ENCODE measurements at places on chromosomes 7 and 10.

- DNase-seq: no peak
These were observed at the start of gene CDK5 for GRCh38 chr7:151057506-151057988. TSS of gene CDK5 (minus strand) at chr7:151057897. CDS start at chr7:151057848, 49 bp downstream.

GRCh38 chr10:317271-317769, 182.1 kb downstream of the ZMYND11 start:
- DNase-seq: peak; percentile 13

GRCh38 chr10:50403074-50403473, 151.8 kb upstream of the ASAH2 start:
- DNase-seq: no peak

DNA sequence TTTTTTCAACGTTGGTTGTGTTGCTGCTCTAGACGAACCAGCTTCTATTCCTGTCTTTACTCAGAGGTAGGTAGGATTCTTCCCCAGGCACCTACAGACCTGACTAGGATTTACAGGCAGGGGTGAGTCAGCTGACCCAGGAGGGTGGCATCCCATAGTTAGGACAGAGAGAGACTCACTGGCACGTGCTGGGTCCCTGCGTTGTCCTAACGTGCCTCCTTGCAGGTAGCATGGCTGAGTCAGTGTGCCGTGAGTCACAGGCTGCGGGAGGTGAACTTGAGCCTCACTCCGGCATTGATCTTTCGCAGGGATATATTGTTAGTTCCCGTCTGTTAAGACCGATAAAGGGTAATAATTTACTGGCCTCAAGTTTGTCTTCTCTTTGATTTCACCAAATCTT, 96.5 kb downstream of the PFKFB3 start:
- peak; percentile 24 for DNase-seq

DNA sequence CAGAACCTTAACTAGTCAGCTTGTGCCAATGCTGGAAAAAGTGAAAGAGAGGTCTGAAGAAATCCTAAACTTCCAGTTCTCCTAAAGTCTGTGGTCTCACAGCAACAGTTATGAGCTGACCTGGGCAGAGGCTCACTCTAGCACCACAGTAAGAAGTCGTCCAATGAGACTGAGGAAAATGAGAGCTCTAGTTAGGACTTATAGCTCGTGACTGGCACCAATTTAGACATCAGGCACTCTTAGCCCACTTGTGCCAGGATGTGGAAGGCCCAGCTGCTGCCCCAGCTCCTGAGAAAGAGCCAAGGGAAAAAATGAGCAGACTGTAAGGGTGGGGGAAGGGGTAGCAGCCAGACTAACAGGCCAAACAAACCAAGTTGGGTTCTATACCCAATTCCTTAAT, 7.6 kb downstream of the MMS19 start:
- no peak for DNase-seq

- no peak for DNase-seq
These were observed 44.1 kb upstream of the PARD3 start for GRCh38 chr10:34859170-34859569.

DNA sequence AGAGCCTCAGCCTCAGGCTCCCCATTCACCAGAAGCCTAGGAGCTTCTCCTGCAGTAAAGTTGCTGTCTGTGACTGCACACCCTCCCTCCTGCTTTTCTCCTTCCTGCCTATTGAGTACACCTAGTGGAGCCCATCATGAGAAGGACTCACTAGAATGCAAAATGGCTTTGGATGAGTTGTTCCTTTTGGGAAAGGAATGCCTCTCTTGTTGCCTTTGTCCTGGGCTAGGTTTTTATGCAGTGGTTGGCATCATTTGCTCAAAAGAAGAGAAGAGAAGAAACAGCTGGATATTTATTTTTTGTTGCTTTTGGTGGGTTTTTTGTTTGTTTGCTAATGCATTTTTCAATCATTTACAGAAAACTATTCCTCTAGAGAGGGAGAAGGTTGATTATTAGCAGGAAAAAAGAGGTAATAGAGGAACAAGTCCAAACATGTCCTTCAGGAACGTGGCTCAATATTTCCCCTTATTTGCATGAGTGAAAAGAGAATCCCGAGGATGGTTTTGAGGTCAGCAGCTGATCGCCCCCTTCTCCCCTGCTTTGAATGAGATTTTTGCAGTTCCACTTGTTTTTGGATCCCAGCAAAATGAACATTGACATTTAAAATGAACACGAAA, 369.9 kb upstream of the NRP1 start:
- no peak for DNase-seq

- DNase-seq: no peak
These were observed 25.7 kb upstream of the FAM107B start for GRCh38 chr10:14800397-14800796.

- DNase-seq: no peak
These were observed 111.9 kb downstream of the RELN start for GRCh38 chr7:103877565-103877964.

DNA sequence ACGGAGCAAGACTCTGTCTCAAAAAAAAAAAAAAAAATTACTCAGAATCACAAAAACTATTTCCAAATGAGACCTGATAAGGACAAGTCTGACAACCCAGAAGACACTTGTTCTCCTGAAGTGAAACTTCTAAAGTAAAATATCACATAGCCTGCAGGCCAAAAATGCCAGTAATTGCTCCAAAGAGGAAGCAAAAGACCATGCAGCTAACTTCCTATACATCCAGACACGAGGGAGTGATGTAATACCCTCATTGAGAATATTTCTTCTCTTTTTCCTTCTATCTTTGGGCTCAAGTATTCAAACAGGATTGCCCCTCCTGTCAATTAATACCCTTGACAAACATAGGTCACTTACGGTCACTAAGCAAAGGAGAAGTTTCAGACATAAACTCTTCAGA, 31.2 kb downstream of the ARMH3 start:
- no peak for DNase-seq

- DNase-seq: no peak
These were observed 1.8 kb upstream of the ZNF503 start for GRCh38 chr10:75403144-75403938.

DNA sequence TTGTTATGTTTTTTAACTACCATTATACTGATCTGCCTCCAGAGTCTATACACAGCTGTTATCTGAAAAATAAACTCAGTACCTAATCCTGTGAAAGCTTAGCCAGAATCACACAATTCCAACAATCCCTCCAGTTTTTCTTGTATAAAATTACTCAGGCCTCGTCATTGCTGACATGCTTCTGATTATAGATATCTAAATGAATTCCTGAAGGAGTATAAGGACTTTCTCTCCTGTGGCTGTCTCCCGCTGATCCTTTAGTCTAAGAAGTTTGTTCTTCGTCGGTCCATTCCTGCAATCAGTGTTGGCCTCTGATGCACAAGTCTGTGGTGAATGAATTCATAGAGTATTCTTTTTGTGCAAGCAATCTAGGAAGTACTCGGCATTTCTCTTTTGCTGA, 288.9 kb upstream of the SEMA3C start:
- no peak for DNase-seq

DNA sequence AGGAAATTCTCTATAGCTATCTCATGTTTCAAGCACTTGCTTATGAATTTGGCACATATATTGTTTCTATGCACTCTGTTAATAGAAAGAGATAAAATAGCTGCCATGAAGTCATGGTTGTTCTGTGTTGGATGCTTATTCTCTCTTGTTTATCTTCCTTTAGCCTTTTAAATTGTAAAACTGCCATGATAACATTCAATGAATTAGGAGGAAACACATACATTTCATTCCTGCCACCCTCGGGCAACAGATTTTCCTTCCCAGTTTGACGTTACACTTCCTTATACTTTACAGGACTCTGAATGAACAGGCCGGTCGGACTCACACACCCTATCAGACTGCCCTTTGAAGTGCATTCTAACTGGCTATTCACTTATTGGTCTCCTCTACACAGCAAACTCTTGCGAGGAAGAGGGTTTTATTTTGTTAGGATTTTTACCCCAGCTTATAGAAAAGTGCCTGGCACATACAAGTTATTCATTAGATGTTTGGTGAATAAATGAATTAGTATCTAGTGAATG, 65.7 kb upstream of the FERD3L start:
- no peak for DNase-seq

- no peak for DNase-seq
These were observed 33.0 kb downstream of the TMEM106B start for GRCh38 chr7:12244129-12244528.

- DNase-seq: no peak
These were observed 406.5 kb upstream of the SEMA3D start for GRCh38 chr7:85593355-85593754.

DNA sequence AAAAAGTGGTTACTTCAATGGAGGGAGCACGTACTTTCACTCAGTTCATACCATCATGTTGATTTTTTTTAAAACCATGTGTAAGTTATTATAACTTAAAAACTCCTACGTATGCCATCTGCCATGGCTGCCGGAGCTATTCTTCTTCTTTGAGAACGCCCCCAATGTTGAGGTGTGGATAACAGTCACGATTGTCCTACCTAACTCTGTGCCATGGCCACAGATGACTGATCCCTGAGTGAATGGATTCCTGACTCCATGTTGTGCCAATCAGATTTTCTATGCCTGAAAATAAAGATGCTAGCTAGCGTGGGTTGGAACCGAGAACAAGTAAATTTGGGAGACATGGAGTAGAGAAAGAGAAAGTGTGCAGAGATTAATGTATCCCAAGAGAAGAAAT, 5.3 kb downstream of the MCMBP start:
- DNase-seq: no peak

GRCh38 chr10:3893901-3894563, 109.0 kb upstream of the KLF6 start:
- no peak for DNase-seq

- DNase-seq: no peak
These were observed 47.9 kb downstream of the WNT2 start for GRCh38 chr7:117274951-117275350.

DNA sequence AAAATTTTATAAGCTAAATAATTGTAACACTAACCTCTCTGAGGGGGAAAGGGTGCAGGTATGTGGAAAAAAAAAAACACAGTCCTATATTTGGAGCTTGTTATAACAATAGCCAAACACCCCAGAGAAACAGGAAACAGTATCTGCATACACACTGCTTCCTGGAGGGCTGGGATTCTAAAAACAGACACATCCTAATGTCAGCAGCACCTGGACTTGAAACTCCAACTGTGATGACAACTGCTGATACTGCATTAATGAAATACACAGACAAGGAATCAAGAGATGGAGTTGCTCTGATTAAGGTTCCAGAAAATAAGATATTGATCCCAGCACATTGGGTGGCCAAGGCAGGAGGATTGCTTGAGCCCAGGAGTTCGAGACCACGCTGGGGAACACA, 9.3 kb downstream of the DAGLB start:
- no peak for DNase-seq

DNA sequence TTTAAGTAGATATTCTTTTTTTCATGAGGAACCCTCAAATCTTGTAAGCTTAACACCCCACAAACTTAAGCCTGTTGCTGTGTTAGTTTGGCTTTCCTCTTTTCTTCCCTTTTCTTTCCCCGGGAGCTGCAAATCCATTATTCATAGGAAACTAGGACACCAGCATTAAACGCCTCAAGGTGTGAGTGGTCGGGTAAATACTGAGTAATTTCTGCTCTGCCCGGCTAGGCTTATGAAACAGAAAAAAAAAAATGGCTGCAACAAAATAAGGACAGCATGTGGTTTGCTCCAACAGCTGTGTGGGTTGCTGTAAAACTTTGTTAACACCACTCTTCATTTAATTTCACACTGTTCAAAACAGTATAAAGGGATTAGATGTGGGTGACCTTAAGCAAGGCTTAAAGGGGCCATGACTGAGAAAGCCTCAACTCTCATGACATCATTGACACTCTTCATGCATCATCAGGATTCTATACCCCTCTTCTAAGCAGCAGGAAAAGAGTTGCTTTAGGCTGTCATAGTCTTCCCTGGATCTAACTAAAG, 104.1 kb downstream of the AOAH start:
- no peak for DNase-seq

DNA sequence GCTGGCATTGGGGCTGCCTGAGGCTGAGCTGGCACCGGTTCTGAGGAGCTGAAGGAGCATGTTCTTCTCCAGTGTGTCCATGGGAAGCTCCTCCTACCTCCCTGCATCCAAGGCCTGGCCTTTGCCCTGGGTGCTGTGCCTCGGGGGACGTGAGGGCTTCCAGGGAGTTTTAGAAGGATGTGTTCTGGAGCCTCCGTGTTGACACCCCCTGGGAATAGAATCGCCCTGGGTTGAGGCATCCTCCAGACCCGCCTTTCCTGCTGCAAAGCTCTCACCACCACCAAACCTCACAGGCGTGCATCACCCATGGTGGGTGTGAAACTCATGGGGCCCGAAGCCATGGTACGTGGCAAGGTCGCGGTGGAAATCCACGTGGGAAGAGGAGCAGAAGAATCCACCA, 95.4 kb downstream of the DYNC2I1 start:
- no peak for DNase-seq

DNA sequence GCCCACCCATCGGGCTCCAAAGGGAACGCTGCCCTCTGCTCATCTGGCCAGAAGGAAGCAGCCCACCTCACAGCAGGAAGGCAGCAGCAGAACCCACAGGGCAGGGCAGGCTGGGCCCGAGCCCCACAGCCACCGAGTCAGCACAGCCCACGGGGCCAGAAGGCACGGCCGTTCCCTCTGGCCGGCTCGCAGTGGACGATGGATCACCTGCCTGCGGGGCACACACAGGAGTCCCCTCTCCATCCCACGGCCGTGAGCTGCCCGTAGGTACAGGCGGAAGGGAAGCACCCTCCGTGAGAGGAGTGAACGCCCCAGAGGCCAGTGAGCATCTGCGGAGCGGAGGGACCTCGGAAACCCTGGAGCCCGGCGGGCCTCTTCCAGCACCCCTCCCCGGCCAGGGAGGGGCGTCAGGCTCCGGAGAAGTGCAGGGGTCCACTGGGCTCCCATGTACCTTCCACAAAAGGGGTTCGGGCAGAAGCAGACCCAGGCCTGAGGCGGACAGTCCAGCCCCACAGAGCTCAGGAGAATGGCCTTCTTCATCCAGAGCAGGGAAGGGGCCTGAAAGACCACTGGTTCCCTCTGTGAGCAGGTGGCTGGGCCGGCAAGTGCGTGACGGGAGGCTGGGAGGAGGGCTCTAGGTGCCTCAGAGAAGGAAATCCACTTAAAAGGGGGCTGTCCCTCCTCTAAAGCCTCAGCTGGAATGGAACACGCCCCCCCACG, 11.7 kb downstream of the NUDT1 start:
- no peak for DNase-seq

DNA sequence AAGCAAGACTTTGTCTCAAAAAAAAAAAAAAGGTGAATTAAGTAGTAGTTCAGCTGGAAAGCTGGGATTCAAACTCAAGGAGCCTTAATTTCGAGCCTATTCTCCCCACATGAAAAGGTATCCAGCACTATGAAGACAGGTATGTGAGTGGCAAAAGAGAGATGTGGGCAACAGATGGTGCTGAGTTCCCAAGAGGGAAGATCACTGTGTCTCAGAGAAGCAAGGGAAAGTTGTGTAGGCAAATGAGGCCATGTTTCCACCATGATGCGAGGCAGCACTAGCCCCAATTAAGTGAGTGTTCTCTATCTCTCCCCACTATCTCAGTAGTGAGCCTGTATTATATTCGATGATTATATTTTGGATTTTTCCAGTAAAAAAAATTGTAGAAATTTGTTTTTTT, 19.8 kb upstream of the ST7 start:
- no peak for DNase-seq

DNA sequence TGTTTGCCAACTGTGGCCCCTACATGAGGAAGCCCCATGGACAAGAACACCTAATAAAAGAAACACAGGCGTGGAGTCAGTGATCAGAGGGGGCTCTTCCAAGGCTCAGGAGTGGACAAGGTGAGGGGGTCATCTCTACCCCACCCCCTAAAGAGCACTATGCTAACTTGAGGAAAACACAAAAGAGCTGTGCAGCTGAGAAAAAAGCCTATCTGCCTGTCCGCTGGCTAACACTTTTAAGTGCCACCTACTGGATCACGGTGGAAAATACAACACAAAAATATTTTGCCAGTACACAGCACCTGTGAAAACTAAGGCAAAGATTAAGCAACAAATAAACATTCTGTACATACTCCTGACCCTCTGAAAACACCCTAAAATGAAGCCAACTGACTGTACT, 53.1 kb upstream of the COBL start:
- no peak for DNase-seq
